Naive thymus-derived CD4-positive, alpha-beta T cell (primary cell): ENCODE measurements at places on chromosomes 7 and 10. TPM values are rescaled to one million over a fixed set of nuclear protein-coding genes. Genes with fewer than 3 reads are reported as not detected.
A peak's percentile ranks its signal among the peaks of the same experiment; 100 is the strongest.

DNA sequence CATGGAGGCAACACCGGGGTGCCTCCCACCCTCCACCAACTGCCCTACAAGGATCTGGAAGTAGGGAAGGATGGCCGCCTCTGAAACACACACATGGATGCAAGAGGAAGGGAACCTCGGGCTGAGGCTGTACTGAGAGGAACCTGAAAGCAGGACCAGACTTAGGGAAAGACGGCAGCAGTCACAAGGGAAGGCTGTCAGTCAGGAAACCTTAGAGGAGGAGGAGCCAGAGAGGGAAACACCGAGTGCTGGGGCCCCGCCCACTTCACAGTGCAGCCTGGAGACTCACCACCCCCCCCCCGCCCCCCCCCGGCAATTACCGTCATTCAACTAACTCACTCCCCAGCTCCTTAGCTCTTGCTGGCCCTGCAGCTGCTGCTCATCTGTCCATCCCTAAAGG is 2.5 kb downstream of the CYREN start:
- peak; percentile 36 for DNase-seq

DNA sequence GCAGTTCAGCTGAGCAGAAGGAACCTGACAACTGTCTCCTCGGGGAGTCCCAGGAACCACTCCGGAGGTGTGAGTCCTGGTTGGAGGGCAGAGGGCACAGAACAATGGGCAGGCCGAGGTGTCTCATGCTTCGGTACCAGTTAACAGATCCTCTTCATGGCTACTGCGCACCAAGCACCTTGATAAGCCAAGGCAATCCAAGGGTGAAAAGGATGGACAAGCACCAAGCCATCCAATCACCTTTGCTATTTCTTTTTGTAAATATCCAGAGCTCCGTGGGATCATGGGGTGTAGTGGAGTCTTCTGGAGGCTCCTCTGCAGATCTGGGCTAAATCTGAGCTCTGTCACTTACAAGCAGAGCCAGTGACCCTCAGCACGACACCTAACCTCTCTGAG is 233.5 kb downstream of the WDR11 start:
- no peak for DNase-seq

GRCh38 chr7:109763611-109764010 is 1193.9 kb downstream of the DNAJB9 start:
- no peak for DNase-seq

Gene TMEM225B
- polyA plus RNA-seq = 0.44 TPM

Gene PPP1R9A
- polyA plus RNA-seq = not detected

Gene IGFBP3
- 0.45 TPM for polyA plus RNA-seq

DNA sequence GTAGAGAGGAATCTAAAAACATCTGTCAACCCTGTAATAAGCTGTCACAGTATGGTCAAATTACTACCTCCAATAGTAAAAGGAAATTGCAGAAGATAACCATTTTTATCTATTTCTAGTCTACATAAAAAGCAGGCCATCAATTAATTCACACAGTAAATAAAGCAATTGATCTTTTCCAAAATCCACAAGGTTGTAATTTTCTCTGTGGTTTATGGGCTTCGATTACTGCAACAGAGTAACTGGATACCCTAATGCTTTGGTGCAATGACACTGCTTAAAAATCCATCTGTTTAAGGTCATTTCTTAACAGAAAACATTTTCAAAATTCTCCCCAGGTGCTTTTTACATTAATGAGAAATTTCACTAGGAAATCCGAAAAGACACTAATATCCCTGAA is 23.9 kb downstream of the ESYT2 start:
- no peak for DNase-seq

GRCh38 chr7:136275794-136276193 is 298.6 kb upstream of the MTPN start:
- no peak for DNase-seq

- no peak for DNase-seq
Observed at GRCh38 chr10:60433684-60434083, 44.0 kb upstream of the ANK3 start.

Gene C10orf143
- 36.5 TPM for polyA plus RNA-seq

Gene CARD11
- polyA plus RNA-seq = 44.5 TPM

DNA sequence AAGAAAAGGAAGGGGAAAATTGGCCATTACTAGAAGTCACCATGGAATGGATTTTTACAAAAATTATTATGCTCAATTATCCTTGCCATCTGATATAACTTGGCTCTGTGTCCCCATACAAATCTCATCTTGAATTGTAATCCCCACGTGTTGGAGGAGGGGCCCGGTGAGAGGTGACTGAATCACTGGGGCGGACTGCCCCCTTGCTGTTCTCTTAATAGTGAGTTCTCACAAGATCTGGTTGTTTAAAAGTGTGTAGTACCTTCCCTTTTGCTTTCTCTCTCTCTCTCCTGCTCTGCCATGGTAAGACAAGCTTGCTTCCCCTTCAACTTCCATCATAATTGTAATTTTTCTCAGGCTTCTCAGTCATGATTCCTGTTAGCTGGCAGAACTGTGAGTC is 1023.6 kb downstream of the XPNPEP1 start:
- DNase-seq = no peak

- no peak for DNase-seq
Observed at GRCh38 chr10:54262726-54263125, 538.3 kb downstream of the PCDH15 start.

Gene ITIH5
- not detected for polyA plus RNA-seq

Gene PPP1R3C
- polyA plus RNA-seq = not detected

Gene ZSWIM8
- polyA plus RNA-seq = 9.9 TPM

DNA sequence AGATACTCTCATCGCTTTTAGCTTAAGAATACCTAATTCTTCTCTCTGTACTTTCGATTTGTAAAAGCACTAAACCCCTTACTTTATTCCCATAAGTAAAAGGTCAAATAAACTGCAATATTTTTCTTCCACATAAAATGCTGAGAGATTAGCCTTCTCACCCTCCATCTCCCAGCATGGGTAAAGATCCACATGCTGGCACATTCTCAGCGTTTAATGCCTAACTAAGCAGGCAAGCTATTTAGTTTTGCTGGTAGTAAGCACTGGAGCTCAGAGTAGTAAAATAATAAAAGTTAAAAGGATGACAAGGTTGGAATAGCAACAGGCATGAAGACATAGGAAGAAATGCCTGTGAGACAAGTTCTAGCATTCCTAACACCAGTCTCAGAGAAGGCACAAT is 65.9 kb upstream of the NEBL start:
- DNase-seq = no peak

DNA sequence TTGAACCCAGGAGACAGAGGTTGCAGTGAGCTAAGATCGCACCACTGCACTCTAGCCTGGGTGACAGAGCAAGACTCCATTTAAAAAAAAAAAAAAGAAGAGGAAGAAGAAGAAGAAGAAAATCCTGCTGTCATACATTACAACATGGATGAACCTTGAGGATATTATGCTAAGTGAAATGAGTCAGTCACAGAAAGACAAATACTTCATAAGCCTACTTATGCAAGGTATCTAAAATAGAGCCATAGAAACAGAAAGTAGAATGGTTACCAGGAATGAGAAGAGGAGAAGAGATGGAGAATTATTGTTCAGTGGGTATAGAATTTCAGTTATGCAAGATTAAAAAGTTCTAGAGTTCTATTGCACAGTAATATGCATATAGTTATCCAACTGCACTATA is 466.5 kb downstream of the PLXNA4 start:
- DNase-seq = no peak

DNA sequence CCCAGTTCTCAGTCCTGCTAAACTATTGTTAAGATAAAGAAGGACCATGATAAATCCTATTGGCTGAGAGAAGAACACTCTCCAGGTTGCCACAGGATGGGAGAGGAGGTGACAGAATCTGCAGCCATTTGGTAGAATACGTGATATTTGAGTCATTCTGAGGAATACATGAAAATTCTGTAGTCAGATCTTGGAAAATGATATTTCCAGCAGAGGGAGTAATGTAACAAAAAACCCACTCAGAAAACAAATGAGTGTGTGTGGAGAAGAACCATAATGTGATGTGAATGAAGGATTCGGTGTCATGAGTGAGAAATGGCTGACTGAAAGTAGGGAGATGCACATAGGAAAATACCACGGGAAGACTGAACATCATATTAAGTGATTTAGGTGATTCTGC is 128.5 kb upstream of the PFKP start:
- DNase-seq = no peak
